ENCODE measurements at places on chromosomes 12 and 14.

GRCh38 chr12:58452546-58452945 is 467.8 kb downstream of the LRIG3 start:
- DNase-seq: no peak

DNA sequence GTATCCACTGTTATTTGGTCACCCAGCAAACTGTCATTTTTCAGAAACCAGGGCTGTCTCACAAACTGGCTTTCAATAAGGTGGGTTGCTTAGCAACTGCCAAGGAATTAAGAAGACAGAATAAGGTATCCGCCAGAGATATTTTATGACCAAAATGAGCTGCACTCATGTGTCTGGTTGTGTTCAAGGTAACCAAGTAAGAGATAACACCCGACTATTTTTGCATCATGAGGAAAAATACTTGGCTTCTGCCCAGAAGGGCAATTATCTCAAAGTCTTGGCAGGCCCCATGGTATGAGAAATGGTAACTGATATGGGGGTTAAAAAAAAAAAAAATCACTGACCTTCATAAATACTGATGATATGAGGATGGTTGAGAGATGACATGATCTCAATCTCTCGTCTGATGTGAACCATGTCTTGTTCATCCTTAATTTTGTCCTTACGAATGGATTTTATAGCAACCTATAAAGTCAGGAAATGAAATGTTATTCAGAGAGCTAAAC is 32.6 kb downstream of the NUAK1 start:
- no peak for DNase-seq

DNA sequence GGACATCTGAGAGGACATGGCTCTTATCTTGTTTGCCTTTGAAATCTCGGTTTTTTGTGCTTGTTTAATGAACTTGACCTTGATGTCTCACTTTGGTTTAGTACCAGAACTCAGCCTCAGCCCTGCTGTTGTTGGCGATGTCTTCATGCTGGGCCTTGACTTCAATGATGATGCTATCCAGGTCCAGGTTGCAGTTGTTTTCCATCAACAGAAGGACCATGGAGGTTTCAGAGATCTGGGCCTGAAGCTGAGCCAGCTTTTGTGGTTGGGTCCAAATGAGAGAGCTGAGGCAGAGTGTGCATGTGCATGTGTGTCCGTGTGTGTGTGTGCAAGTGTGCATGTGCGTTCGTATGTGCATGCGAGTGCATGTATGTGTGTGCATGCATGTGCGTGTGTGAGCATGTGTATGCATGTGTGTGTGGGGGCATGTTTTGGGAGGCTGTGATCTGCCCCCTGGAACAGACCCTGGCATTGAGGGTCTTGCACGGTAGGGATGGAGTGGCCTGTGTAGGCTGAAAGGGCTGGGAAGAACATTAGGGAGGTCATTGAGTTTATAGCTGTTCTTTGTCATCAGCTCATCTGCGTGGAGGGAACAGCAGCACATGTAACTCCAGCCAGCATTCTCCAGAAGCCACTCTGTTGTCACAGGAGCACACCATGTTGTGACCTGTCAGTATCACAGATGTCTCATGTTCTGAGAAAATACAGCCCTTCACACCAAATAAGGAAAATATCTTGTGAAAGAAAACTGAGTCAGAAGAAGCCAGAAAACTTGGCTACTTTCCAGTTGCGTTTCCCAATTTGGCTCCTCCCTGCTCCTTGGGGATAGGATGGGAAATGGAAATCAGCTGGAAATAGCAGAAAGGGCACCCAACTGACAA is 10.0 kb upstream of the KRT82 start:
- no peak for DNase-seq

DNA sequence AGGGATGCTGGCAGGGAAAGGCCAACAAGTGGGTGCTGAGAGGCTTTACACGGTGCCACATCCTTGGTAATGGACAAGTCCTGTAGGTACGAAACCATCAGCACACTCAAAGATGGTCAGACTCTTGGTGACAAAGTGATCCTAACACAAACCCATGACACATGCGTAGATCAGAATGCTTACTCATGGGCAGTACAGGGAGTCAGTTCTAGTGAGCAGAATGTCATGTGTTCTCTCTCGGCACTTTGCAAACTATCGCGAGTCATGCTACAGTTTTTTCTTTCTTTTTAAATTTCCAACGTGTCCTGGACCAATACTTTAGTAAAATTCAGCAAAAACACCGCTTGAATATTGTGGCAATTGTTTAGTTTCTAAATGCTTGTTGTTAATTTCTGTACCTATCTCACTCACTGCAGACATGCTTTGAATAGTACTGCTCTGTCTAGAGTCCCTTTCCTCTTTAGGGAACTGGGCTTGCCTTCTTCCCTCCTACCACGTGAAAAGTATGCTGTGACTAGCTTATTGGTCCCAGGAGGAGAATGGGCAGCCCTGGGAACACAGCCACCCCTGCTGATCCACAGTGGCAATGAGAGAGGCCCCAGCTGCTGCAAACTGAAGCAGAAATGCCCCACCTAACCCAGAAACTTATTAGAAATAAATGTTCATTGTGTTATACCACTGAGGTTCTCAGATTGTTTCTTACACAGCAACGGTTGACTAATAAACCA is 62.4 kb downstream of the UBR7 start:
- DNase-seq: no peak

DNA sequence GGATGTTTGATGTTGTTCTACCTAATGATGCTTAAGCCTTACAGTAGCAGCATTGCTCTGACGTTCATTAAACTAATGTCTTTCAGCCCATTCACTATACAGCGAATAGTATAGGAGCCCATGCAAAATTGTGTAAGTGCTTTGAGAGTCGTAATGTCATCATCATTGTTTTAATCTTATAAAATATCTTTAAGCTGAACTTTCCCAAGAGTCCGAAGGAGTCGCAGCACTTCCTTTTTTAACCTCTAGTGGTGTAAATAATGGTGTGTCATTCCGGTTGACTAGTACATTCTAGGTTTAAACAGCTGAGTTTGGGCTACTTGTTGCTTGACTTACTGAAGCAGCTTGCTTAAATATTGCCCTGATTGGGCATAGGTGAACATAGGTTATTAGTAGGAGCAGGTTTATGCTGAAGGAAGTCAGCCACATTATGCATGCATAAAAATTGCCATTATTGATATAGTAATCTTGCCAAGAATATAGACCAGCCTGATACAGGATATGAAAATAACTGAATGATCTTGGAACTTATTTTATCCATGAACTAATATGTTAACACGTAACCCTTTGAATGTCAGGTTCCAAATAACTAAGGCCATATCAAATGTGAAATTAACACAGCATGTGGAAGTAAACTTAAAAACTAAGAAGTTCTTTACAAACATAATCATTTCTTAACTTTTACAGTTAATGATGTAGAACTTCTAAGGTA is 2.6 kb downstream of the WNK1 start:
- DNase-seq: no peak

Data from NCI-H1417 treated with DMSO at 0.1 percent for 48 hours (cell line).